Left ventricle myocardium inferior (tissue), 1 donor: ENCODE measurements at places on chromosomes 7 and 10. TPM values are rescaled to one million over a fixed set of nuclear protein-coding genes. Genes with fewer than 3 reads are reported as not detected.

GRCh38 chr10:76874176-76874575 is 763.4 kb downstream of the KCNMA1 start:
- DNase-seq = peak; percentile 17

USP54 gene
- total RNA-seq = 19.6 TPM

DNA sequence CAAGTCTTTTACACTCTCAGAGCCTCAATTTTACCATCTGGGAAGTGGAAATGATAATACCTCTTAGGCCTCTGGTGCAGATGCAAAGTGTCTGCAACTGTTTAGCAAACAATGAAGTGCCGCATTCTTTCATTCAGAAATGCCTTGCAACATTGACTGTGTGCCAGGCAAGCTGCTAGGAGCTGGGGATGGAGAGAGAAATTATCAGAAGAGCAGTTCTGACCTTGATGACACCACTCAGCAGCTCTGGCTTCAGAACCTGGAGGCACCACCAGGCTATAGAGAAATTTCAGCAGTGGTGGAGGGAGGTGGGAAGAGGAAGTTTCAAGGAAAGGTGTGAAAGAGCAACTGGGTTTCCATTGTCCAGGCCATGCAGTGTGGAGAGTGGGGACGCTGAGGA is 78.1 kb upstream of the HABP2 start:
- no peak for DNase-seq

- DNase-seq = peak; percentile 23
These were observed 37.4 kb upstream of the KDM7A start for GRCh38 chr7:140214075-140214684.

TRUB1 gene
- total RNA-seq = 18.4 TPM

DENND2A gene
- 10.8 TPM for total RNA-seq

- DNase-seq = no peak
These were observed 265.5 kb upstream of the POT1 start for GRCh38 chr7:125195156-125195555.

DNA sequence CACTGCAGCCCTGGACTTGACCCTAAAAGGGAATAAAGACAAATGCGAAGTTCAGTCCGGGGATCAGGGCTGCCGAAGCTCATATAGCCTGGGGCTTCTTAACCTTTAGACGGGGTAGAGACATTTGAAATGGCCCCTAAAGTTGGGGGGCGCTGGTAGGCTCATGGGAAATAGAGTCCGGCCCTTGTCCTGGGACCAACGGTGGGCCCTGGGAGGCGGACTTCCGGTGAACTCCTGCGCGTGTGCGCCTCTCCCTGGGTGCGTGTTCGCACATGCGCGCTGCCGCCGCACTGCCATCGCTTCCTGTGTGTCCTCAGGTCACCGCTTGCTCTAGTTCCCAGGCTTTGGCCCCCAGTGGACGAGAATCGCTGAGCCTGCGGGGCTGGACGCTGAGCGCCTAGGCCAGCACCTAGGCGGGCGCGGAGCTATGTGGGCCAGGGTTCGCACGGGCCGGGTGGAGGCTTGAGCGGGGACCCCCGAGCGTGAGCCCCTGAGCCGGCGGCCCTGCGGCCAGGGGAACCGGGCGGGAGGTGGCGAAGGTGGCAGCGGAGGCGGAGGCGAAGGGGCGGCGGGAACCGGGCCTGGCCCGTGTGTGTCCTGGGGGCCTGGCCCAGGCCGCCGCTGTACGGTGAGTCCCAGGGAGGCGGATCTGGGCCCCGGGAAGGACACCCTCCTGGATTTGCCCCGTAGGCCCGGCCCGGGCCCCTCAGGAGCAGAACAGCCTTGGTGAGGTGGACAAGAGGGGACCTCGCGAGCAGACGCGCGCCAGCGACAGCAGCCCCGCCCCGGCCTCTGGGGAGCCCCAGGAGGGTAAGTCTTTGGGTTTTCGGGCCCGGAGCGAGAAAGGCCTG is 23.0 kb upstream of the ZNF12 start:
- DNase-seq = peak; percentile 94

GRCh38 chr10:24238519-24239247 is 29.7 kb downstream of the KIAA1217 start:
- DNase-seq = no peak
